Hindlimb muscle (tissue), 1 donor: ENCODE measurements at places on chromosomes 2 and 18. TPM values are rescaled to one million over a fixed set of nuclear protein-coding genes. Genes with fewer than 3 reads are reported as not detected.

- DNase-seq, result no peak
Measured at GRCh38 chr2:54803783-54804751, 80.6 kb downstream of the EML6 start.

DNA sequence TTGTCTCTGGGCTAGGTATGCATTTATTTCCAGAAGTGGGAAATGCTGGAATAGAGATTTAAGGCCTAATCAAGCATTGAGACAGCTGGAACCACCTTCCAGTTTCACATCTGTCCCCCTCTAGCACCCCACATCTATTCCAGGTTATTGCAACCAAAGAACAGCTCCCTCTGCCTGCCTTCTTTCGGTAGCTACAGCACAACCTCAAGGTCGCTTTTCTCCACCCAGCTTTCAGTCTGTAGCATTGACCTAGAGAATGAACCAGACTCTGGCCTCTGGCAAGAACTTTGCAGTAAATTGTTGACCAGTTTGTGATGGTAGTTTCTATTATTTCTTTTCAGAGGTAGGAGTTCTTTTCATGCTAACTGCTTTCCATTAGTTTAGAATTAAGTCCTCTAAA, 484.2 kb downstream of the DLGAP1 start:
- no peak for DNase-seq

- DNase-seq, result no peak
Measured at GRCh38 chr2:200040831-200041230, 85.4 kb downstream of the MAIP1 start.

GRCh38 chr2:200042944-200043343, 87.6 kb downstream of the MAIP1 start:
- DNase-seq, result no peak

- DNase-seq, result peak; percentile 97
Measured at GRCh38 chr2:233251306-233252116, at the start of gene ATG16L1. Gene ATG16L1, plus strand, starts transcription at chr2:233251673. Its CDS starts 155 bp downstream, at chr2:233251828.

GRCh38 chr2:236626391-236627150, 56.9 kb downstream of the ACKR3 start:
- DNase-seq, result no peak

GRCh38 chr2:71889759-71890684, 257.6 kb downstream of the CYP26B1 start:
- no peak for DNase-seq

GRCh38 chr2:218986148-218986761, 1.3 kb upstream of the FEV start:
- no peak for DNase-seq

- no peak for DNase-seq
Measured at GRCh38 chr2:205857520-205858237, 175.4 kb downstream of the NRP2 start.

DNA sequence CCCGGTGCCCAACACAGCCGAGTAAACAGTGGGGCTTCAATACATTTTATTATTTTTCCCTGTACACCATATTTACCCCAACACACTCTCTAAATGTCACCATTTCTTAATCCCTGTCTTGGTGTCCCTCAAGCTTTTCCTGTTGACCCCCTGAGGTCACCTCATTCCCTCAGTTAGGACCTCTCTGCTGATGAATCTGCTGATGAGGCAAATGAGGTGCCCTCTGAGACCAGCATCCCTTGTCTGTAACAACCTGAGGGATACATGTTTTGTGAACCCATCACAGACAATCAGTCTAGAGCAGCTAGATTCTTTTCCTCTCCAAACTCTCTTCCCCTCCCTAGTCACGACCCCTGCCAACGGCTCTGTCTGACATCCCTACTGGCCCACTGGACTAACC, 127.6 kb downstream of the FSHR start:
- no peak for DNase-seq

- DNase-seq, result no peak
Measured at GRCh38 chr2:127429844-127430425, 11.7 kb downstream of the PROC start.

DNA sequence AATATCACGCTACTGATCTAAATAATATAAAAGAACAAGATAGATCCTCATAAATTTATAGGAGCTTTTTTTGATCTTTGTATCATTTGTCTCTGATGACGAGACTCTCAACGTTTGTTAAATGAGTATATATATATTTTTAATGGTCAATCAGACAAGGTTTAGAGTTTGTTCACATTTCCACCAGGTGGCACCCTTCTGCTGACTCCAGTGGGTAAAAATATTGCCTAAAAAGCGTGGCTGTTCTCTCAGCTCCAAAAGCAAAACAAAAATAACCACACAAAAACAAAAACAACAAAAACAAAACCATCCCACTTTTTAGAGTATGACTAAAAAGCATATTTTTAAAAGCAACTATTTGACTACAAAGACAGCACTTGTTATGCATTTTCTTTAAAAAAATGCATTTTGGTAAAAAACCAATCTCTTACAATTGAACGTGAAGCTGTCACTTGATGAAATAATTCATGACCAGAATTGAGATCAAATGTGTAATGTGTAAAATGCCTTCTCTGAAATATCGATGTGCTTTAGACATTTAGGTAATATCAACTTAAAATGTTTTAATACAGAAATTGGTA, 723.2 kb downstream of the DPP10 start:
- no peak for DNase-seq

- no peak for DNase-seq
Measured at GRCh38 chr18:11115276-11115675, 34.1 kb downstream of the PIEZO2 start.

DNA sequence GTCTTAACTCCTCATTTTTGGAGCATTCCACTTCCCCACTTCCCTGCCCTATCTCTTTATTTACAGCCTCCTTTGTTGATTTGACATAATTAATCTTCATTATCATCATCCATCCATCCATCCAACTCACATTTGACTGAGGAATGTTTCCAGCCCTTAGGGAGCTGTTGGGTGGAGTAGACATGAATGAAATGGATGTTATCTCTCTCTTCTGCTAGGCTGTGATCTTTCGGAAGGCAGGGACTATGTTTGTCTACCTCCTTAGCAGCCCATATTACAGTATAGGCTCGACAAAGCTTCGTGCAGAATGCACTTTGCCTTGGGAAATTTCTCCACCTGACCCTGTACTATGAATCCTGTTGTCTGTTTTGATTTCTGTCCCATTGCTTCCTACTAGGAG, 7.7 kb upstream of the EFEMP1 start:
- DNase-seq, result no peak

DNA sequence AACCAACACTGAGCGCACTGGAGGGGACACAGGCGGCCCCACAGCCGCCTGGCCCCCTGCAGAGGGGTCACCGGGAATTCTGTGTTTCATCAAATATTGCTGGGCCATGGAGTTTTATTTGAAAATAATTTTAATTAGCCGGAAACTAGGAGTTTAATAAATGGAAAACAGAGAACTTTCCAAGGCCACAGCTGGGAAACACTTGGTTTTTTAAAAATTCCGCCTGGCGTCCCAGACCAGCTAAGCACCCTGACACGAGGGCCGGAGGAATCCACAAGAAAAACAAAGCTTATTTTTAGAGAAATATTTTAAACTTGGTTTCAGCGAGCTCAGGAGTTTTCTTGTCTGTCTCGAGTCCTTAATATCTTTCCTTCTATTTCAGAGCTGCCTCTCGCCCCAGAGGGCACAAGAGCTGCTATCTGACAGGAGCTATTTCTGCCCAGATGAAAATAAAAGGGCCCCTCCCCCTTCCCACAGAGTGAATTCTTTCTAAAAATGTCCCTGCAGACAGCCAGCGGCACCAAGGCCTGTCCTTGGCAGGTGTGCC, 8.2 kb downstream of the ZFP36L2 start:
- no peak for DNase-seq

DNA sequence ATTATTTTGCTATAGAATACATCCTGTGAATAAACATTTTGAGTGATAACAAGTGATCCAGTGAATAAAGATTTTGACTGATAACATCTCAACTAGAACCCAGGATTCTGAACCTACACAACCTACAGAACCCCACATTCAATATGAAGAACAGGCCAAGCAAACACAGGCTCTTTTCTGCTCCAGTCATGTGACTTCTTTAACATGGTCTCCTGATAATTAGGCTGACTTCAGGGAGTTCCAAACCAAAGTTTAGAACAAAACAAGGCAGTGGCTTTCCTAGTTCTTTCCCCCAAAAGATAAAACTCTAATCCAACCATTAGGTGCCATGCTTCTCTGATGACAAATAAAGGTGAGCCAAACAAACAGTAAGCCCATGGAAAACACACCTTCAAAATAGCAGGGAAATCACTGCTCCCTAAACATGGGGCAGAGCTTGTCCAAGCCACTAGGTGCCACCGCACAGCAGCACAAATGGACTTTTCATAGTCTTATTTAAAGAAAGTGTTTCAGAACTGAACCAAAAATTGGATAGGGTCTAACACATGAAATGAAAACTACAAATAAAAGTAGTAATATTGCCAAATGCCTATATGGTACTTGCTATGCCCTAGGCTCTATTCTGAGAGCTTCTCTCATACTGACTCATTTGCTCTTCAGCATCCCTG, 95.3 kb downstream of the EVA1A start:
- no peak for DNase-seq

DNA sequence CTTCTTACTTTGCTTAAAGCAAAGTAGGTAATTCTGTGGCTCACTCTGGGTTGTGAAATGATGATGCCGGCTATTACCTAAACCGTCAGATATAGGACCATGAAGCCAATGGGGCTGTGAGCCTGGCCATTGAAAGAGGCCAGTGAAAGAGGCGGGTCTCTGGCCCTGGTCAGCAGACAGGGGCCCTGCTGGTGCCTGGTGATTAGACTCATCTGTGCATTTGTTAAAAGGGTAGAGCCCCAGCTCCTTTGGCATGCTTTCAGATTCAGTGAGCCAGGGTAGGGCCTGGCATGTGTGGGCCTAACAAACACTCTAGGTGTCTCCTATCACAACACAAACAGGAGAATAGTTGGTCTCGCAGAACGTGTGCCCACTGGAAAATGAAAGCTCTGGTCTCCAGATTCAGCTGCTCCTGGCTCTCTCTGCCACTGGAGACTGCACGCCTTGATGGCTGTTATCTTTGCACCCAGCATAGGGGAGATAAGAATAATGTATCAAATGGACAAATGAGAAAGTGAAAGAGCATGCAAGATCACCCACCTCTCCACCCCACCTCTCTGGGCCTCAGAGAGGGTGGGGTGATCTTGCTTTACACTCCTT, 6.9 kb downstream of the LRRC30 start:
- no peak for DNase-seq

DNA sequence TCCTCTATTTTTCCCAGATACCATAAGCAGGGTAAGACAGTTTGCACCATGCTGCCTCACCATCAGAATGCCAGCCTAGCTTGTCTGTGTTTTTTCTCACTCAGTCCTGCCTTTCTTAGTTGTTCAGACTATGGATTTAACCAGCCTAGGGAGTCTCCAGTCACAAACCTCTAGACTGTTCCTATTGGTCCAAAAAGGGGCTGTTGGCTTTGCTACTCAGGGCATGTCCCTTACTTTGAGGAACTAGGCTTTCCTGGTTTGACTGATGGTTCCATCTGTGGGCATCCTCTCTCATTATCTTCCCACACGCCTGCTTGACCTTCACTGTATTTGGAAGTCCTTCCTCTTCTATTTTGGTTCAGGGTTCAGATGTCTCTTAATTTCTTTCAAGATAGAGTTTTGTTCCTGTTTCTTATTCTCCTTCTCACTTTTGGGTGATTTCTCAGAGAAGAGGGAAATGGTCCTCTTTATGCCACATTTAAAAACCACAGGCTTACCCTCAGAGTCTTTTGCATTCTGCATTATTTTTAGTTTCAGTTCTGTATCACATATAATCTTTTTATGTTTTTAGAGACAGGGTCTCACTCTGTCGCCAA, 31.3 kb upstream of the TMEM131 start:
- no peak for DNase-seq

GRCh38 chr2:88443353-88443938, 9.0 kb downstream of the FOXI3 start:
- DNase-seq, result no peak

DNA sequence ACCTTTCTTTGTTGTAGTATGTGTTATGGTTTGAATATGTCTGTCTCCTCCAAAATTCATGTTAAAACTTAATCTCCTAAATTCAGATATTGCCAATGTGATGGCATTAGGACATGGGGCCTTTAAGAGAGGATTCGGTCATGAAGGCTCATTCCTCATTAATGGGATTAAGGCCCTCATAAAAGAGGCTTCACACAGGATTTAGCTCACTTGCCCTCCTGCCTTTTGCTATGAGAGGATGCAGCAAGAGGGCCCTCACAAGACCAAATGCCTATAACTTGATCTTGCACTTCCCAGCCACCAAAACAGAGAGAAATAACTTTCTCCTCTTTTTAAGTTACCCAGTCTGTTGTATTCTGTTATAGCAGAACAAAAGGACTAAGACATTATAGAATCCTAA, 19.7 kb downstream of the ZBTB14 start:
- no peak for DNase-seq

DNA sequence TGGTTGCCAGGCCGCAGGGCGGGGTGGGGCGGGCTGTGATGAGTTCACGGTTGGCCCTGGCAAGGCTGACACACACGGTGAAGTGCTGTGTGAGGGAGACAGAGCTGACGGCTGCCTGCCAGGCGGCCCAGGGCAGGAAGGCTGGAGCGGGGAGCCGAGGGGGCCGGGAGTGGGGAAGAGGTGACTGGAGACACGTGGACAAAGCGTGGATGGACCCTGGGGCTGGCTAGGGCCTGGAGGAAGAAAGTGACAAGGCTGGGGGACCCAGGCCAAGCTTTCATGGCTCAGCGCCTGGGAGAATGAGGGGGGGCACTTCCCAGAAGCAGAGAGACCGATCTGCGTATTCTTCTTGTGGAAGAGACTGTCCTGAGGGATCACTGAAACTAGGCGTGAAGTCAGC, 123.2 kb downstream of the DYSF start:
- peak; percentile 72 for DNase-seq

- DNase-seq, result no peak
Measured at GRCh38 chr2:143160732-143161707, 31.8 kb downstream of the ARHGAP15 start.

- no peak for DNase-seq
Measured at GRCh38 chr2:228503731-228504130, 322.2 kb upstream of the SPHKAP start.

DNA sequence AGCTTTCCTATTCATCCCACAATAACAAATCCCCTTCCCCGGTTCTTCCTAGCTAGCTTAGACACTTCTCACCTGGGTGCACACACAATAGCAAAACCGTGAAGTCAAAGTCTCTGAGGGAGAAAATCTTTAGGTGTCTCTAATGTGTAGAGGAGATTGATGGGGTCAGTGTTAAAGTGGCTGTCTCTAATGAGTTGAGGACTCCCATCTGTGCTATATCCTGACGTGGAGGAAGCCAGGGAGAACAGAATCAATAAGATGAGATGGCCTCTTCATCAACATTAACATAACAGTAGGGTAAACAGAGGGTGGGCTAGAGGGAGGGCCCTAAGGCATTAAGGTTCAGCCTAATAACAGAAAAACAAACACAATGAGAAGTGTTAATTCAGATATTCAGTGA, 120.4 kb downstream of the SLC5A7 start:
- DNase-seq, result no peak

GRCh38 chr2:16459606-16460005, 206.0 kb downstream of the CYRIA start:
- DNase-seq, result no peak

- no peak for DNase-seq
Measured at GRCh38 chr18:45280481-45281276, 334.6 kb upstream of the SLC14A2 start.

The HRH4 gene
- polyA plus RNA-seq, result 0.06 TPM

The IL1RL2 gene
- 0.34 TPM for polyA plus RNA-seq

The RGPD4 gene
- not detected for polyA plus RNA-seq

The ANKRD23 gene
- 13.8 TPM for polyA plus RNA-seq

The TMEM247 gene
- not detected for polyA plus RNA-seq

The ALPG gene
- polyA plus RNA-seq, result not detected

The SCTR gene
- 3.7 TPM for polyA plus RNA-seq

The MSH6 gene
- 33.3 TPM for polyA plus RNA-seq
